ENCODE measurements at places on chromosomes 1 and 21. TPM values are rescaled to one million over a fixed set of nuclear protein-coding genes. Genes with fewer than 3 reads are reported as not detected.

- DNase-seq = no peak
These were observed 2.2 kb upstream of the TOE1 start for GRCh38 chr1:45337630-45338325.

PLA2G2F gene
- not detected for polyA plus RNA-seq

- no peak for DNase-seq
These were observed 29.8 kb downstream of the SOAT1 start for GRCh38 chr1:179323436-179323835.

GRCh38 chr21:43648171-43648570 lies 11.1 kb downstream of the HSF2BP start:
- no peak for DNase-seq

LORICRIN gene
- polyA plus RNA-seq = not detected

DNA sequence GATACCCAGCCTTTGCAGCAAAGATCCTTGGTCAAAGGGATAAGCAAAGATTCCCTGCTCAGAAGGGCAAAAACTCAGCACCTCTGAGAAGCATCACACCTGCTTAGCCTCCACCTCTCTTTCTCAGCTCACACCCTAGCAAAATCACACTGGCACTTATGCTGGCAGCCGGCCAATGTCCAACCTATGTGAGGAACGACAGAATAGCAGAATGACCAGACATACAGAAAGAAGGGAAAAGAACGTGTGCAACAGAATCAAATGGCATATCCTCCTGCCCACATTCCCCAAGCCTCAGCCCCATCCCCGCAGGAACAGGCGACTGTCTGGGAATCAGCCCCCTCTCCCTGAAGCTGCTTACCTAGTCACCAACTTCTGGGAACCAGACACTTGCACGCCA lies 664 bp upstream of the ADORA3 start:
- no peak for DNase-seq

GRCh38 chr1:59771361-59771760 lies 43.4 kb upstream of the HOOK1 start:
- no peak for DNase-seq

DNA sequence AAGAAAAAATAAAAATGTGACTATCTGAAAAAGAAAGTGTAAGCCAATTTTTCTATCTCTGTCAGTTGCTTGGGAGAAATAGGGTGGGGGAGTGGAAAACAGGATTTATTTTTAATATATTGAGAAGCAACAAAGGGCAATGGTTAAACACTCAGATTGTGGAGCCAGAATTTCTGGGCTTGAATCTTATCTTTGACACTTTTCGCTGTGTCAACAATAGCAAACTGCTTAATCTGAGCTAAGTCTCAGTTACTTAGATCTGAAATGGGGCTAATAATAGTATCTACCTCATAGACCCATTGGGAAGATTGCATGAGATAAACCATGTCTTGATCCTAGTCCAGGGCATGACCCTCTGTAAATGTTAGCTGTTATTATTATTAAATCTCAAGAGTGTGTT lies 468.1 kb downstream of the ADGRL2 start:
- no peak for DNase-seq

NHLH2 gene
- polyA plus RNA-seq = not detected

DNA sequence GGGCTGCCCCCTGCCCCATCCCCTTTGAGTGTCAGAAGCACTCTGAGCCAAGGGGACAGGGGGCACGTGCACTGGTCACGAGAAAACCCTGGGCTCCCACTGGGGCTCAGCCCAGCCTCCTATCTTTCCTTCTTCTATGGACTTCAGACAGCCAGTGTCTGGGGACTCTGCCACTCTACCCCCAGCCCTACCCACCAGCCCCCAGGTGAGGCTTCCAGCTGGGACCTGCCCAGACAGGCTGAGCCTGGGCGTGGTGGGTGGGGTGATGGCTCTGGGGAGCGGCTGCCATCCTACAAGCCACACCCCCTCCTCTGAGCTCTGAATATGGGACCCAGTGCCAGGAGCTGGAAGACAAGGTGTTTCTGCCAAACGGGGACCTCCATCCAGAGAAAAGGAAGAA lies 8.0 kb upstream of the SFN start:
- DNase-seq = no peak

RUNX3 gene
- 0.38 TPM for polyA plus RNA-seq

DNA sequence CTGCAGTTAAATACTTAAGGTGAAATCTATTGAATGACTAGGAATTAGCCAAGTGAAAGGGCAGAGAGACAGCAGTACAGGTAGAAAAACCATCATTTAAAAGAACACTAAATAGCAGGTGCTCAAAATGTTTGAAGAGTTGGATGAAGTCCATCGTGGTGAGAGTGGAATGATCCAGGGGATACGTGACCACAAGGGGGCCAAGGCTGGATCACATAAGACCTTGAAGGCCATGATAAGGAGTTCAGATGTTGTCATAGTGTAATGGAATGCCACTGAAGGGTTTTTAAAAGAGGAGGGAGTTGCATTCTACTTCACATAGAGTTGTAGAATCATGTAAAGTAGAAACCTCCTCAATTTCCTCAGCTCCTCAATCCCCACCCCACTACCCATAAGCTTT lies 34.8 kb upstream of the HOOK1 start:
- DNase-seq = no peak

- no peak for DNase-seq
These were observed 190.8 kb downstream of the LTN1 start for GRCh38 chr21:28801906-28802305.

- DNase-seq = no peak
These were observed 22.0 kb upstream of the BATF3 start for GRCh38 chr1:212721388-212722247.

Data from heart left ventricle (tissue), 16 donors.